Activated CD4-positive, alpha-beta T cell treated with anti-CD3 and anti-CD28 coated beads, Interleukin-10, Interleukin-2, amounts not matched to agents 100 ng/mL and 50 ng/mL, durations not matched to agents 16 hours and 8 hours (primary cell): ENCODE measurements at places on chromosomes 13 and 19.

GRCh38 chr19:5966215-5966614, 11.7 kb downstream of the RANBP3 start:
- DNase-seq, result no peak

GRCh38 chr13:40653527-40654318, 12.7 kb downstream of the FOXO1 start:
- DNase-seq, result peak; percentile 54

GRCh38 chr19:42683917-42684513, 56.3 kb downstream of the PSG3 start:
- peak; percentile 32 for DNase-seq

GRCh38 chr19:17873786-17874757, 2.3 kb downstream of the SLC5A5 start:
- DNase-seq, result peak; percentile 79

- DNase-seq, result no peak
Measured at GRCh38 chr13:92547266-92547665, 679.3 kb upstream of the GPC6 start.

GRCh38 chr19:41853768-41854167, 6.3 kb upstream of the RPS19 start:
- no peak for DNase-seq

- DNase-seq, result no peak
Measured at GRCh38 chr13:80923907-80924306, 583.0 kb upstream of the SPRY2 start.

GRCh38 chr13:42466123-42466522, 107.8 kb upstream of the TNFSF11 start:
- DNase-seq, result no peak

- DNase-seq, result no peak
Measured at GRCh38 chr13:38405216-38405615, 55.6 kb downstream of the UFM1 start.

GRCh38 chr13:55528434-55528833, 1612.3 kb upstream of the PRR20A start:
- no peak for DNase-seq

GRCh38 chr19:2330632-2331284, 2.3 kb downstream of the SPPL2B start:
- DNase-seq, result no peak

DNA sequence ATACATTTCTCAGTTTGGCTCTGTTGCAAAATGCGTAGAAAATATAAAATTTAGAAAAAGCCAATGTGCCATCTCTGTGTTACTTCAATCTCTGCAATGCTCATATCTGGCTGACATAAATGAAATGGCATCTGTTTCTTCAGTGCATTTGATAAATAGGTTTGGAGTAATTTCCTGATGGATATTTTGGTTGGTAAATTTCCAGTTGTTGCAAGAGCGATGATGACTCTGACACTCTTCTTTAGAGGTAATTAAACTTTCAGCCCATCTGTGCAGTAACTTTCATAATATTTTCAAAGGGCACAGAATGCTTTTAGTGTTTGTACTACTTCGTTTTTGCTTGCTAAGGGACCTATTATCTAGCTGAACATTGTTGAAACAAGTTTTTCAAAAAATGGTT, 1286.4 kb downstream of the PCDH9 start:
- DNase-seq, result no peak

DNA sequence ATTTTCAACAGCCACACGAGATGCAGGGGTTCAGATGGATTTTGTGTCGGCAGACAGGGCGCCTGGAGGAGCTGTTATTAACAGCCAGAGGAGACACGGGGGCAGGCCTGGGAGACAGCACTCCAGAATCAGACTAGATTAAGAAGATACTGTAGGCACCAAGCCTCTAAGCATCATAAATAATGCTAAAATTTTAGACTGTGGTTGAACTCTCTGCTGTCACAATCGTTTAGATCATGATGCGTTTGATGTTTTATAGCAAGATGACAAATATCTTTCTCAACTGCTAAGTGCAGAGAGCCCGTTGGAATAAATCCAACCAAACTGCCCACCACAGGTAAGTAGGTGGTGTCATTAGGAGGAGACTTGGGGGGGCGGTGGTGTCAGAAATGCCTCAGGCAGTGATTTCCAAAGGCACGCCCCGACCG, 63.9 kb downstream of the CEBPG start:
- DNase-seq, result no peak

DNA sequence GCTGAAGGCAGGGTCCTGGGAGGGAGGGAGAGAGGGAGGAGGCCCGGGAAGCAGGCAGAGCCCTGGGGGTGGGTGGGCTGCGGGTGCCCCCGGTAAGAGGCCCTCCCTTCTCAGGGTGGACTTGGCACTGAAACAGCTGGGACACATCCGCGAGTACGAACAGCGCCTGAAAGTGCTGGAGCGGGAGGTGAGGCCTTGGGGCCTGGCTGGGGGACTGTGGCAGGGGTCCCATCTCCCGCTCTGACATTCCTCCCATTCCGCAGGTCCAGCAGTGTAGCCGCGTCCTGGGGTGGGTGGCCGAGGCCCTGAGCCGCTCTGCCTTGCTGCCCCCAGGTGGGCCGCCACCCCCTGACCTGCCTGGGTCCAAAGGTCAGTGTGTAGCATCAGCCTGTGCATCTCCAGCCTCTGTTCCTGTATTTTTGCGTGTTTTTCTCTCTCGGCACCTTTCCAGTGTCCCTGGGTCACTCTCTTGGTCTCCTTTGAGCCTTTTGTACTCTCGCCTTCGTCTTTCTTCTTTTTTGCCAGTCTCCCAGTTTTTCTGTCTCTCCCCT, 53.4 kb downstream of the TRPM4 start:
- DNase-seq, result no peak

DNA sequence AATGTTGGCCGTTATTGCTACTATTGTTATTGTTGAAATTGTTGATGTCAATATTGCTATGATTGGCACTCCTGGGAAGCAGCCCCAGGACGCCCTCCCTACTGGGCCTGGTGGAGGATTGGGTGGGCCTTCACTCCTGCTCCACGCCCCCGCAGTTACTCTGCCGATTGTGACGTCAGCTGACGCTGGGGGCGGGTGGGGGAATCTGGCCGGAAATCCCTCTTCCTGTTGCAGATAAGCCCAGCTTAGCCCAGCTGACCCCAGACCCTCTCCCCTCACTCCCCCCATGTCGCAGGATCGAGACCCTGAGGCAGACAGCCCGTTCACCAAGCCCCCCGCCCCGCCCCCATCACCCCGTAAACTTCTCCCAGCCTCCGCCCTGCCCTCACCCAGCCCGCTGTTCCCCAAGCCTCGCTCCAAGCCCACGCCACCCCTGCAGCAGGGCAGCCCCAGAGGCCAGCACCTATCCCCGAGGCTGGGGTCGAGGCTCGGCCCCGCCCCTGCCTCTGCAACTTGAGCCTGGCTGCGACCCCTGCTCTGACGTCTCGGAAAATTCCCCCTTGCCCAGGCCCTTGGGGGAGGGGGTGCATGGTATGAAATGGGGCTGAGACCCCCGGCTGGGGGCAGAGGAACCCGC, at the start of gene ETV2:
Gene ETV2 (plus strand): TSS at position 231 of the 637 bp plus-strand sequence. CDS start 716 bp downstream, outside the sequence.
- peak; percentile 43 for DNase-seq
